ENCODE measurements at places on chromosomes 5 and 9. TPM values are rescaled to one million over a fixed set of nuclear protein-coding genes. Genes with fewer than 3 reads are reported as not detected.

Gene GRPEL2
- 42.5 TPM for total RNA-seq

Gene GAS1
- 104 TPM for total RNA-seq

- DNase-seq, result no peak
Observed at GRCh38 chr9:20749496-20750198, 65.6 kb downstream of the FOCAD start.

Gene TMOD1
- 0.15 TPM for total RNA-seq

Gene BSPRY
- 0.25 TPM for total RNA-seq

GRCh38 chr9:121732886-121733285, 81.5 kb downstream of the DAB2IP start:
- no peak for DNase-seq

GRCh38 chr9:17191082-17191481, 56.2 kb downstream of the CNTLN start:
- no peak for DNase-seq

Gene CCL19
- not detected for total RNA-seq

GRCh38 chr5:113152380-113152740, 175.8 kb downstream of the DCP2 start:
- DNase-seq, result no peak

GRCh38 chr5:111636736-111637135, 120.3 kb downstream of the NREP start:
- DNase-seq, result no peak
